ENCODE measurements at places on chromosomes 1 and 21.

DNA sequence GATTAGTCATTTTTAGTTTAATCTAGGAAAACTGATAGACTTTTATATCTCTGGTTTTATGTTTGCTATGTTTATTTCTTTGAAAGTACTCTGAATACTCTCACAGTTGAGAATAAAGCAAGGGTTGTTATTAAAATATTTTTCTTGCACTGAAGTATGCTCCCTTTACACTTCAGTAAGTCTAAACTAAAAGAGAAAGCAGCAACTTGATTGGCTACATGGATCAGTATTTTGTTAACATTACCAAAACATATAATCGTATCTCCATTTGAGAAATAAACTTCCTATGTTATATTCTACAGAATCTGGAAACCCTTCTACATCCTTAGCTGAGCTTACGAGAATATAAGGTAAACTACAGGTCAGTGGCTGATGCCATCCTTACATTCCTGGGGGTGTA is 149.5 kb upstream of the HP1BP3 start:
- DNase-seq = no peak

DNA sequence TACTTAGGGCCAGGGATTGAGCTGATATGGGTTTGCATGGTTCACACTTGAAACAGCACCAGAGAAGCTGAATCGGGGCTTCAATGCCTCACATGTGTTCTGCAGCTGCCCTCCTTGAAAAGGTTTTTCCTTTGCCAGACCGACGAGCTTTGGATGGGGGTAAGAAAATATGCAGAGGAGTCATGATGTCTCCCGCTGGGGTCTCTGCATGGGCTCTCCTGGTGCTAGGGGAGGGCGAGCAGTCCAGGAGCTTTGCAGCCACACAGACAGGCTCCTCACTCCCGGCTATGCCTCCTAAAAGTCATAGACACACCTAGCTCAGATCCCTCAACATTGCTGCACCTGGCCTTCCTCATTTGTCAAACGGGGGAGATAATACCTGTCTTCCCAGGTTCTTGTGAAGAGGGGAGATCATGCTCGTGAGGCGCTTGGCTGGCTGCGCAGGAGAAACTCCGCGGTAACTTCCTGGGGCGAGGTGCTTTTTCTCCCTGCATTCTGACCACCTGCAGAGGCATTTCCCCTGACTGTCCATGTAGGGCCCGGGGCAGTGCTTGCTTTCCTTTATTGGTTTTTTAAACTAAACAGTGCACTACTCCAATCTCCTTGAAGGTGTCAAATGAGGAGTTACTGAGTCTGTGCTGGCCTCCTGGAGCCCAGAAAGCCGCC is 112.4 kb downstream of the PLXNA2 start:
- DNase-seq = no peak

- DNase-seq = no peak
Measured at GRCh38 chr1:84223751-84224432, 77.6 kb upstream of the SAMD13 start.

GRCh38 chr1:227901906-227902640 is 45.7 kb downstream of the WNT9A start:
- peak; percentile 43 for DNase-seq
